ENCODE measurements at places on chromosomes 1 and 21. TPM values are rescaled to one million over a fixed set of nuclear protein-coding genes. Genes with fewer than 3 reads are reported as not detected.
A peak's percentile ranks its signal among the peaks of the same experiment; 100 is the strongest.

GRCh38 chr21:28928578-28929420 is 63.9 kb downstream of the LTN1 start:
- no peak for DNase-seq

DNA sequence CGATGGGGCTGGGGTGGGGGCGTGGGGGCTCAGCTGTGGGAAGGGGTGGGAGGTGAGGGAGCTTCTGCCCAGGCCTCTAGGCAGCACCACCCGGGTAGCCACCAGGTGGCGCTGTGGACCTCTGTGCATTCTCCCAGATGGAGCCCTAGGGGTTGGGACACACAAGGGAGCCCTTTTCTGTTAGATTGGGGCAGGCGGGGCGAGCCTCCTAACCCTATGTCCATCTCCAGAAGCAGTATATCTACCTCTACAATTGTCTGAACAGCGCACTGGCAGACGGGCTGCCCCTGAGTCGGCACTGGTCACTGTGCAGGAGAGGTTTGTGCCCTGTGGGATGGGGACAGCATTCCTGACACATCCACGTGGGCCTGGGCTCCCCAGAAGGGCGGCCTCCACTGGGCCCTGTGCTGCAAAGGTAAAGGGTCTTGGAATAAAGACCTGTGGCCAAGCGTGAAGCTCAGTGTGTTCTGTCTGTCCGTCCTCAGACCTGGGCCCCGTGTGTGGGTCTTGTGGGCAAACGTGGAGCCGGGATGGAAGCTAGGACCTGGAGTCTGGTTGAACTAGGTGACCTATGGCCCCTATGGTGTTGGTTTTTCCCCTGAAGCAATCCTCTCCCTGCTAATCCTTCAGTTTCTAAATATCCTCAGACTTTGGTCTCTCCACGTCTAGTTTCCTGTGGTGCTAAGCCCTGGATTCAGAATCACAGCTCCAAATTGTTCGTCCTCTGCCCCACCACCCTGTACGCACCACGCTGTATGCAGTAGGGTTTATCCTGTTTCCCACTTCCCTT is 4.4 kb upstream of the LGR6 start:
- peak; percentile 58 for DNase-seq

DNA sequence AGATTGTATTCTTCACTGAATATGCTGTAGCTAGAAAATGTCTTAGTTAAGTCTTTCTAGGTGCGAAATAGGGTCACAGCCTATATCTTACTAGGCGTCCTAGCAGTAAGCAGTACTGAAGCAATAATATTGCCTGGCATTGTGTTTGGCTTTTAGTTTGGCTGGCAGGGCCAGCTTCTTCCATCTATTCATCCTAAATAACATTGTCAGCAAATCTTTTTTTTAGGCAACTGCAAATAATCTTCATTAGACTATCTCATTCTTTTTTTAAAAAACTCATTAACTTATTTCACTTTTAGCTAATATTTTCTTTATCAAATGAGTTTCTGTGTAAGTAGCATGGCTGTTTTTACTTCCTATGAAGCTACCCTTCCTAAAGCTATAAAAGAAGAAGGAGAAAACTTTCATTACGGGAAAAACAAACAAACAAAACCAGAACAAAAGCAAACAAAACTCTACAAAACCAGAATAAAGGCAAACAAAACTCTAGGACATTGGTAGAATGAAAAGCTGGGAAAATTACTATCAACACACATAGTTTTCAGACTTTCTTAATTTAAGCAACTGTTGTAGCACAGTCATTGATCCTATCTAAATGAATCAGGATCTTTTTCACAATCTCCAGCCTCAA is 506.0 kb downstream of the DPYD start:
- DNase-seq = no peak

DNA sequence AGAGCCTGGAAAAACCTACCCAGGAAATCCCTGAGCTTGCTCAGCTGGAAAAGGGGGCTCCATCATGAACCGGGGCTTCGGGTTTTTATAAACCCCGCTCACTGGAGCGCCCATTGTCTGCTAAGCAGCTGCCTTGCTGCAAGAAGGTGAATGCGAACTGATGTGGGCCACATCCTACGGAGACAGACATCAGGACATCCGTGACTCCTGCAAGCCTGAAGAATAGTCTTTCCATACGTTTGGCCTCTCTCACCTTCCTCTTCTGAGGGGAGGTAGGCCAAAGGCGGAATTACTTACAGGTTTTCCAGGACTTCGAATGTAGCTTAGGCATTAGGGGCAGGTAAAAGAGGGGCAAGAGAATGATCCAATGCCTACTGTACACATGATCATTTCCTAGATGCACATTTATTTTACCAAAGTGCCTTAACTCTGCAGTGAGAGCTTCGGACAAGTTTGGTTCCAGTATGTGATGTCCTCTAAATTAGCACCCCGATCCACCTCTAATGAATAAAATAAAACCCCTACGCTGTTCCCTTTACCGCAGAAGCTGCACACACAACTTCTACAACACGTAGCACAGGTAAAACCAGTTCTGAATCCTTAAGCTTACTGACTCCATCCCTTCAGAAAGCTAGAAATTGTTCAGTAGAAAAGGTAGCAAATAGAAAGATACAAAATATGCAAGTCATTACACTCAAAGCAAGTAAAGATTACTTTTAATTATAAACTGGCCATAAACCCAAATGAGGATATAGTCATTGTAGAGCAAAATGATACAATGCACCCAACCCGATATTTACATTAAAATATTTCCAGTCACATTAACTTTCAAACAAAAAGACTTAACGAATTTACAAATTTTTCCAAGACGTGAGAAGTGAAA is 866 bp upstream of the SORT1 start:
- no peak for DNase-seq

DNA sequence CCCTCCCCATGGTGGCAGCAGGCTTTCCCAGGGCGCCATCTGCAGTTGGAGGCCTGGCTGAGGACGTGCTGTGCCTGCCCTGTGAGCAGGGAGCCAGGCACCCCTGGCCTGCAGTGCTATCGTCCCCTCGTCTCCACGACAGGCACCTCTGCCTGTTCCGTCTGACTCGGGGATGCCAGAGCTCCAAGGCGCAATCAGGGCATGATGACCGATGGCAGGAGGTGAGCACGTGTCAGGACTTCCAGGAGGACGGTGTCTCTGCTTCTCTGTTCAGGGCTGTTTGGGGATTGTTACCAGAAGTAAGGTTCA is 125.2 kb downstream of the PCBP3 start:
- no peak for DNase-seq

GRCh38 chr1:61461406-61462384 is 263.2 kb downstream of the TM2D1 start:
- no peak for DNase-seq

DNA sequence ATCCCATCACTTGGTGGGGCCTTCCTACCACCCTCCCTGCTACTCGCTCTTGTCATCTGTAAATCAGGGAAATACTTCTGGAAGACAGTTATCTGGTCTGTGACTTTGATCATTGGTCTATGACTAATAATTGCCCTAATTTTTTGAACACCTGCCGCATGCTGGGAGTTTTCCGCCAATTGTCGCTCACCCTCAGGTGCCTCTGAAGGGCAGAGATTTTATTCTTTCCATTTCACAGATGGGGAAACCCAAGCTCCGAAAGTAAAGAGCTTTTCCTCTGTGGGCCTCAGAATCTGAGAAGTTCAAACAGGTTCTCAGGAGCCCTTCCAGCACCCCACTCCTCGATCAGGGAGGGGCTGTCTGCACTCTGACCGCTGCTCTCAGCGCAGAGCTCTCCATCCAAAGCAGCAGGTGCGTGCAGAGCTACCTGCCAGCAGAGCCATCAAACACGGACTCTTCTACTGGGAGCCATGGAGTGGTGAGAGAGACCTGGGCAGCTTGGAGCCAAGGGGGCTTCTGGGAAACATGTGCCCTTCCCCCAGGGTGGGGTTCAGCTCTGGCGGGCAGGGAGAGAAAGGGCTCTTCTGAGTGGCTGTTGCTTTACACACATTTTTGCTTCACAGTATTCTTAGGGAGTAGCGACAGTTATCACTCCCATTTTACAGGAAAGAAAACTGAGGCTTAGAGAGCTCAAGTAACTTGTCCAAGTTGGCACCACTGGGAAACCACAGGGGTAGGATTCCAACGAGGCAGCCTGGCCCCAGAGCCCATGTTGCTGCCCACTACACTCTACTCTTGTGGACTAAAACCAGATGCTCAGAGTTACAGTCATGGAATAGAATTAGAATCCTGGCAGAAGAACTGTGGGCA is 5.8 kb upstream of the RUNX3 start:
- DNase-seq = no peak

- DNase-seq = no peak
Measured at GRCh38 chr1:225914391-225914790, 9.7 kb downstream of the PYCR2 start.

- no peak for DNase-seq
Measured at GRCh38 chr1:225430301-225430700, 2.5 kb upstream of the LBR start.

- no peak for DNase-seq
Measured at GRCh38 chr1:189374816-189375215, 1102.8 kb downstream of the BRINP3 start.

DNA sequence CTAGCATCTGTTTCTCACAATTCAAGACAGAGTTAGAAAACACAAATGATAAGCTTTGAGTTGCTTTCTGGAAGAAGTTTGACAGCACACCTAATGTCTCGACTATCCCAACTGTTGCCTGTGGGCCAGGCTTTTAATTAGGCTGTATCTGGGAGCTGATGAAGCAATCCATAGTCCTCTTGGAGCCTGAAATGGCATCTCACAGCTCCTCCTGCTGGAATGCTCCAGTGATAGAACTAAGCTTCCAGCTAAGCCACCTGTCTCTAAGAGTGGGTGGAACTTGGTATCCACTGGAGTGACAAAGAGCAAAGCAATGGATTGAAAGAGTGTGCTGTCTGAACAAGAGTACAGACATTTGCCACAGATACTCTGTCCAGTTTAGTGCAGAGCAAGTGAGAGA is 605.3 kb upstream of the NR5A2 start:
- no peak for DNase-seq

GRCh38 chr1:206709772-206710459 is 25.2 kb downstream of the MAPKAPK2 start:
- DNase-seq = no peak

GRCh38 chr1:168180148-168180524 is 1.4 kb downstream of the TIPRL start:
- no peak for DNase-seq

GRCh38 chr1:217435204-217435603 is 195.7 kb downstream of the GPATCH2 start:
- DNase-seq = no peak

- no peak for DNase-seq
Measured at GRCh38 chr21:34950980-34951379, 98.1 kb downstream of the RUNX1 start.

GRCh38 chr1:1033731-1034438 is 14.0 kb downstream of the AGRN start:
- no peak for DNase-seq

DNA sequence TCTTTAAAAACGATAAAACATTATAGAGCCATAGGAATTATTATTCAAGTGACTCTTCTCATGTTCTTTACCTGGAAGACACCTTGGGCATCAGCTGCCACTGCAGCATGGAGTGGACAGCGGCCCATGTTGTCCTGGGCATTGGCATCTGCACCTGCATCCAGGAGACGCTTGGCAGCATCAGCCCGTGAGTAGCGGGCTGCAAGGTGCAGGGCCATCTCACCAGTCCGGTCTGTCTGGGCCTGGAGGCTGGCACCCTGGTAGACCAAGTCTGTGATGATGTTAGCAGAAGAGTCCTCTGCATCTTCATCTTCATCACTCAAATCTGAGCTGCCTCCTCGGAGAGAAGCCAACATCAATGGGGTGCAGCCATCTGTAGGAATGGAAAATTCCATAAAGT is 22.9 kb upstream of the ADAM30 start:
- DNase-seq = no peak

RHBDL2 gene
- total RNA-seq = 1.6 TPM

NT5C1A gene
- total RNA-seq = not detected

SLC35A3 gene
- 31.8 TPM for total RNA-seq

TCP10L gene
- 0.66 TPM for total RNA-seq

KRTAP13-2 gene
- not detected for total RNA-seq

DRAXIN gene
- 0.15 TPM for total RNA-seq

RPTN gene
- total RNA-seq = not detected

CADM3 gene
- 22.6 TPM for total RNA-seq

OPRD1 gene
- total RNA-seq = not detected

TRIM58 gene
- total RNA-seq = 0.32 TPM

CD1D gene
- total RNA-seq = 2.0 TPM

FCGR3A gene
- 8.6 TPM for total RNA-seq

TMEM240 gene
- 3.8 TPM for total RNA-seq

Data from breast epithelium (tissue), 4 donors.